ENCODE measurements at places on chromosomes 12 and 14.

DNA sequence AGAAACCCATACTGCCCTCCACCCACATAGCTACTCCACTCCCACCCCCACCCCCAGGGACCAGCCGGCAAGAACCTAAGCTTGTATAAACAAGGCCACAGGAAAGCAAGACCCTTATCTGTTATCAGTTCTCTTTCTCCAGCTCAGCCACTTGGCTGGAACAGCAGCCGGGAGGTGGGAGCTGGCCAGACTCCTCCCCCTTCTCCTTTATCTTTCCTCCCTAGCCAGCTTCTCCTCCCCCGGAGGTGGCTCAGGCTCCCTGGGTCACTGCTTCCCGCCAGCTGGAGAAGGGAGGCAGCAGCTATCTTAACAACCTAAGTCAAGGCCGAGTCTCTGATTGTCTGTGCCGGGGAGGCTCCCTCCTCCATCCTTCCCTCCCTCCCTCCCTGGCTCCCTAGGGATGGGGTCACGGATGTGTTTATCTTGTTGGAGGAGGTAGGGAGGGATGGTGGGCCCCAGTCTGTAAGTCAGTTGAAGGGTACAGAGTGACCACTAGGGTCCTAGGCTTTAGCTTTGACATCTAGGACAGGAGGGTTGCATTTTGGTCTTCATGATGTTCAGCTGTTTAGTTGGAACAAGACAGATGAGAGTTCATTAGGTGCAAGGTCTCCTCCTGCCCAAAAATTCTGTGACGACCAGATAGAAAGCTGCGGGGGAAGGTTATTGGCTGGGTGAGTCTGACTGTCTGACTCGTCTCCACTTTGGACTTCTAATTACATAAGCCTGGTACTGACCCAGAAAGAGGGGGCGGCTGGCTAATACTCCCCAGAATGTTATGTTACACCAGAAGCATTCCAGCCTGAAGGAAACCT lies 29.7 kb downstream of the ZFP36L1 start:
- DNase-seq: no peak

DNA sequence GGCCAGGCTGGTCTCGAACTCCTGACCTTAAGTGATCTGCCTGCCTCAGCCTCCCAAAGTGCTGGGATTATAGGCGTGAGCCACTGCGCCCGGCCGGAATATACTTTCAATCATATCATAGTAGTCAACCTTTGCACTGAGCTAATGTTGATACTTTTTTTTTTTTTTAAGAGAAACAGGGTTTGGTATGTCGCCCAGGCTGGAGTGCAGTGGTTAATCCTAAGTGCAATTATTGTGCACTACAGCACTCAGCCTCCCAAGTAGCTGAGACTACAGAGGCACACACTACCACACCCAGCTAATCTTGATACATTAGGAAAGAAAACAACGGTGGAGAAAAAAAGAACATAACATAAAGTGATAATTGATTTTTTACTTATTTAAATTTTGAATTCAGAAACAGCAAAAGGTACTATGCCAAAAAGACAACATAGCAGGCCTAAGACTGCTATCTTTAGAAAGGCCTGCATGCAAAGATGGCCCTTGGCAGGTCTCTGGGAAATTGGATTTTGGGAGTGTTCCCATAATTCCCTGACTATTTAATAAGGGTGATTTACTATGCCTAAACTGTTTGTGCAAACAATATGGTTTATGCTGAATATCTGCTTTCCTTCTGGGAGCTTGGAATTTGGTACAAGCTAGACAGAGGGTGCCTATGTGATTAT lies 15.5 kb downstream of the BTBD7 start:
- no peak for DNase-seq

- DNase-seq: no peak
Measured at GRCh38 chr14:68767248-68767645, 25.6 kb downstream of the ZFP36L1 start.

DNA sequence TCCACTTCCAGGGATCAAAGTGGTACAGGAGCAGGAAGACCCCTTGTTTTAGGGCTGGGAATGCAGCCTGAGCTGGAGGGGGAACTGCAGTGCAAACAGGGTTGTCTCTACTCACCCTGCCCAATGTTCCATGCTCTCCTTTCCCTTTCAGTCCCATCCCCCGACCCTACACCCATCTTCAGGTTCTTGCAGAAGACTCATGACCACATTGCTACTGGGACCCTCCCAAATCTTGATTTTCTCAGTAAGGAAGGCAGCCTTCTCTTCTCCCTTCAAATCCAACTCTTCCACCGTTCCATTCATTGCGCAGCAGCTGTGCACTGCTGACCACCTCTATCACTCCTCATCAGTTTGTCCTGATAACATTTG lies 1.9 kb downstream of the SERPINA11 start:
- no peak for DNase-seq

DNA sequence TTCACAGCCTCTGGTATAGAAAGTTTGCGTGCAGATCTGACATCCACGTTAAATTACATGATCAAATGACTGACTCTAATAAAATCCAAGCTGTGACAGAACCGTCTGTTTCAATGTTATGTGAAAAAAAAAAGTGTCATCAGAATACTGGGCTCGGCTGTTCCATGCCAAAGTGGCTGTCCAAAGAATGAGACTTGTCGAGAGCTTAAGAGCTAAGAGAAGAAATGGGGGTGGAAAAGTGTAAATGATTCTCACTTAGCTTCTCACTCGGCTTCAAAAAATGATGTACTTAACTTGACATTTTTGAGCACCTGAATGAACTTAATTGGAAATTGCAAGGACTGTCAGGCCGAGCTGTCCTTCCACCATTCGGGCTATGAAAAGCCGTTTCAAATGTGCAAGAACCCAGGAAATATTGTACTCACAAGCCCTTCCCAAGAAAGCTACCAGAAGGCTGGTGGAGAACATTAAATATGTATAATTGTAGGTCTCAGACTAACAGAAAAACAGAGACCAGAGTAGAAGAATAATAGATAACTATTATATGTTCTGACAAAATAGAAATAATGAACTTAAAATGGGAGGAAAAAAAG lies 78.0 kb downstream of the DIO3 start:
- no peak for DNase-seq

DNA sequence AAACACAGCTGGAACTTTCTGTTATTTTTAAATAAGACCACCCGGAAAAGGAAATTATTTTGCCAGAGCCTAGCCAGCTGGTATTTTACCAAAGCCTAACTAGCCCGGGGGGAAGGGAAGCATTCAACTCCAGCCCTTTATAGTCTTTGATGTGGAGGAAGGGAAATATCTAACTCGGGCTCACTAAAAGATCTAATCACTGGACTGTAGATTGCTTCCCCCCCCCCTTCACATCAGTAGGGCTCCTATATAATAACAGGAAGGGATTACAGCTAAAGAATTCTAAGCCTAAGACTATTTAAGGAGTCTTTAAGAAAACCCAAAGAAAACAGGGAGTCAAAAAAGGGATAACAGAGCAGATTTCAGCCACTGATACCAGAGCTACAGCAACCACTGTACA lies 431.1 kb downstream of the KCNH5 start:
- peak; percentile 26 for DNase-seq

- peak; percentile 18 for DNase-seq
Measured at GRCh38 chr12:9118158-9118557, 2.4 kb upstream of the A2M start.

GRCh38 chr14:94620597-94620996 lies 8.4 kb downstream of the SERPINA3 start:
- no peak for DNase-seq

DNA sequence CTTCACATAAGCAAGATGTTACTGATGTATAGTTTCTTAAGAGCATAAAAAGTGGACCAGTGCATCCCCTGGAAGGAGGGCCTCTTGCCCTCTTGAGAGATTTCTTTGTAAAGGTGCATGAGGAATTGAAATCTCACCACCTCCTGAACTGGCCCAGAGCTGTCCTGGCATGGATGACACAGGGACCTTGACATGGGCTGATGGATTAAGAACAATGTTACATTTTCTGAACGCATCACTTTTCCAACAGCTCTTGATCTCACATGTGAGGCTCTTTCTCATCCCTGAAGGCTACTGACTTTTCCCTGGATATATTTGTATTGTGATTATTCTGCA lies 360.4 kb downstream of the RGS6 start:
- DNase-seq: no peak

DNA sequence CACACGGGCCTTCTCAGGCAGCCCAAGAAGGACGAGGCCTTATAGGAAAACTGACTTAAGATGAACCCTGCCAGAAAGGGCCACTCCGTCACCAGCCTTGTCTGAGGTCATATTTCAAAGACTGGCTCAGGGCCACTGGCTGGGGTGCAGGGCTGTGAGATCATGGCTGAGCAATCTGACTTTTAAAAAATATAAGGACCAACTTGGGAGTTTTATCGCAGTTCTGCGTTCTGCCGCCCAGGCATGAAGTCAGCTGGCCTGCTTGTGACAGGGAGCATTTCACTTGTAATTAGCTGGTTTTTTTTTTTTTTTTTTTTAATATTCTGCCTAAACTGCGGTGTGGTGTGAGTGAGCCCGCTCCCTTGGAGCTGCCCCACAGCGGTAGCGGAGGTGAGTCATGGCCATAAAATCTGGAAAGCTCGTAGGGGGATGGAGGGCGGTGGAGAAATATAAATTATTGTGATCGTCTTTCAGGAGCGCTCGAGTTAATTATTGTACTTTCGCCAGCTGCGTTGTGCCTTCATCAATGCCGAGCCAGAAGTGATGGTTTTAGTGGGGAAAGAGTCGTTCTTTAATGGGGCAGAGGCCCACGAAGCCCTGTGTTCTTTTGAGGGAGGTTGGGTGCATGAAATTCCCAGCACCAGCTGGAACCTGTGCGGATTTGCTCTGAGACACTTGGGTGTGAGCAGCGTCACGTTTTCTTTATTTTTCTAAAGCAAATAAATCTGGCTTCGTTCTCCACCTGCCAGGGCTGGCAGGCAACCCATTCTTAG lies 231.9 kb downstream of the C12orf75 start:
- no peak for DNase-seq

DNA sequence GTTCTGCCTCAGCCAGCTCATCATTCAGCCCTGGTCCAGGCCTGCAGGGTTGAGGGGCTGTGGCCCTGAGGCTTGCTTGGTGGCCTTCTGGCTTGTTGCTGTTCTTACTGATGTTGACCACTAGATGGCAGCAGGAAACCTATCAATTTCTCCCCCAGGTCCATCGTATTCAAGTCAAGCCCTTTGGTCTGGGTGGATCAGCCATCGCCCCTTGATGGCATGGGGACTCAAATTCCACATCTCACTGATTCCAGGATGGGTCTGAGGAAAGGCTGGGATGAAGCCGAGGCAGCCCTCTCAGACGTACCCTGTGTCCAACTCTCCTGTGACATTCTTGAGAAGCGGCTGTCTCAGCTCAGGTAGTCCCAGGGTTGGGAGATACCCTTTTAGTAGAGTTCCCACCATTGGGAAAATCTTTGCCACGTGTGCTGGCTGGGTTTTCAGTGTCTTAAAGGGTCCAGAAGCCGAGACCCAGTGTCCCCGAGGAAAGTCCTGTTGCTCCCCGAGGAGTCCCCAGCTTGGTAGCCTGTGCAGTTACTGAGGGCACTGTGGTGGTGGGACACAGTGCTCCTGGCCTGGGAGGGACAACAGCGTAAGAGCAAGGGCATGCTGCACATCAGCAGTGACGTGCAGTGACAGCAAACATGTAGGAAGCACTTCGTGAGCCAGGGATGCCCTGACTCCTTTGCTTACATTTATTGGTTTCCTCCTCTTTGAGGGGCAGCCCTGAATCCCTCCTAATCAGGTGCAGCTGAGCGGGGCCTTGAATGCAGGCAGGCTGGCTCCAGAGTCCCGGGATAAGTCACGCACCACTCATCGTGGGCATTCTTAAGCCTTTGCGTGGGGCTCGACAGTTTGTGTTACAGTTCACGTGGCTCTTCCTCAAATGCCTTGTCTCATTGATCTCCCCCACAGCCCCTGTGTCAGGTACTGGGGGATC lies 58.6 kb downstream of the TSPAN9 start:
- DNase-seq: peak; percentile 61

DNA sequence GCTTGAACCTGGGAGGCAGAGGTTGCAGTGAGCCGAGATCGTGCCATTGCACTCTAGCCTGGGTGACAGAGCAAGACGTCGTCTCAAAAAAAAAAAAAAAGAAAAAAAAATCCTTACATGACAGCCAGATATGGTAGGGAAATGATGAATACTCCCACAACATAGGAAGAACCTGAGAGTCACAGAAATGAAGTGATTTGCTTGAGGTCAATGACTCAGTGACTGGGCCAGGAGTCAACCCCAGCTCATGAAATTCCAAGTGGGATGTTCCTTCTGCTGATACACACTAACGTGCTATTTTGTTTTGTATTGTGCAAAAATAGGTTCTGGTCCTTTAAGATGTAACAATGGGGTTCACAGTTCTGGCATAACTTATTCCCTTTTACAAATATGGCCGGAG lies 9.0 kb downstream of the RHOF start:
- DNase-seq: no peak

GRCh38 chr12:57803319-57803893 lies 15.1 kb downstream of the AVIL start:
- DNase-seq: no peak

- DNase-seq: no peak
Measured at GRCh38 chr14:38199739-38200138, 8.0 kb upstream of the SSTR1 start.

DNA sequence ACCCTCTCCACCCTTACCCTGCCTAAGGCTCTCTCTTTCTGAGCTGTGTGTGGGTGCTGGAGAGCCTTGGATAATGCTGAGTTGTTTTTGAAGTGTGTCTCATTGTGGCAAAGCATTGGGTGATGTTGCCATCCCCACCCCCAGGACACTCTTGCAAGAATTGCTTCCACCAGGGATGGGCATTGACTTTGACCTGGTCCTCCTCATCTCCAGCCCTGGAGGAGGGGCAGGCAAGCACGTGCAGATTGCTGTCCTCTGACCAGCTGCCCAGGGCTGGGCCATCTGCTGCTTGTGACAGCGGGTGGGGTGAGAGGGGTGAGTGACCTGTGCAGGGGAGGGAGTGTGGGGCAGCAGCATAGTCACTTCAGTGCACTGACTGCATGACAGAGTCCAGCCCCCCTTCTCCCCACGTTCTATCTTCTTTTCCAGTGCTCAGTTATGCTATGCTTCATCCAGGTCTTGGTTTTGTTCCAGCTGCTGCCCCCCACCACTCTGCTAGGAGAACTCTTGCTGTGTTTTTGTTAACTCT lies 26.2 kb downstream of the SUSD6 start:
- DNase-seq: no peak

GRCh38 chr12:109137055-109137454 lies 20.7 kb downstream of the ACACB start:
- no peak for DNase-seq

GRCh38 chr12:127070515-127071157 lies 1196.3 kb upstream of the TMEM132C start:
- no peak for DNase-seq

GRCh38 chr12:132419631-132420246 lies 70.2 kb upstream of the FBRSL1 start:
- no peak for DNase-seq

DNA sequence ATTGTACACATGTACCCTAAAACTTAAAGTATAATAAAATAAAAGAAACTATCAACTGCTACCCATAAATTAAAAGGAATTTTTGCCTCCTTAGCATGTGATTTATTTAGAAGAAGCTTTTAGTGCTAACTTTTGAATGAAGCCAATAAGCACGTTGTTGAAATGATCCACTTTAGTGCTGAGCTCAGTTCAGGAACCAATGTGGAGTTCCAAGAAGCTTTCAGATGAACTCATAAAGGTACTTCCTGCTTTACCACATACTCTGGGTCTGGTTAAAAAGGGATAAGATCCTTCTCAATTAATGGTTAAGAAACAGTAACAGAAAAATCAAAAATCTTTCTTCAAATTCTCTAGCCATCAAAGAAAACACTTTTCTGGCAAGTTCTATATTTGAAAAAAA lies 39.4 kb downstream of the TMTC1 start:
- DNase-seq: no peak

- DNase-seq: no peak
Measured at GRCh38 chr14:91897106-91897701, 29.9 kb upstream of the TC2N start.

GRCh38 chr12:114611145-114612018 lies 72.6 kb downstream of the TBX3 start:
- DNase-seq: no peak

All from SK-N-MC (cell line).